Inflammatory macrophage treated with lipopolysaccharide for 4 hours (primary cell): ENCODE measurements at places on chromosomes 6 and 20.

DNA sequence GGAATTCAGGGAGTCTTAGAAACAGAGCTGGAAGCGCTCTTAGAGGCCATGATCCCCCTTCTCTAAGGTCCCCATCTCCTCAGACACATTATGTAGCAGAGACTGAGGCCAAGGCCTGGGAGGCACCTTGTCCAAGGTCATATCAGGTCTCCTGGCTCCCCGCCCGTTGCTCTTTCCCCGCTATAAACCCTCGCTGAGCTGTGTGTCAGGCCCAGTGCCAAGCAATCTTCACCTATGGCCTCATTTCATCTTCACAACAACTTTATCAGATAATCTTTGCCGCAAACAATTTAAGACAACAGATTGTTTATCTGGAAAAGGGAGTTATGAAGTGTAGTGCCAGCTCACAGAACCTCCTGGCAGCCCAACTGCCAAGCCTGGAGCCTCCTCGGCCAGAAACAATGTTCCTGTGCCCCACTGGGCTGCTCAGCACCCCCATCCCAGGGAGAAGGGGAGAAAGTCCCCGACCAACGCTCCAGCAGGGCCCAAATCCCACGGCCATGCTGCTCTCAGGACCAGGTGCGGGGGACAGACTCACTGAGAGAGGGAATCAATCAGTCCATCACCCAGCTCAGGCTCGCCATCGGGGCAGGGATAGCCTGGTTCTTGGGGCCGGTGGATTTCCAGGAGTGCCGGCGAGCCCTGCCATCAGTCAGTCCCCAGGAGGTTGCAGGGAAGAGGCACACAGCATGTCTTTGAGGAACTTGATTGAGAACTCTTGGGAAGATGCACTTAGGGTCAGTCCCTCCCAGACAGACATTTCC, 16.9 kb upstream of the FANCE start:
- DNase-seq: no peak

- DNase-seq: no peak
Measured at GRCh38 chr6:151617539-151617938, 123.7 kb downstream of the CCDC170 start.

DNA sequence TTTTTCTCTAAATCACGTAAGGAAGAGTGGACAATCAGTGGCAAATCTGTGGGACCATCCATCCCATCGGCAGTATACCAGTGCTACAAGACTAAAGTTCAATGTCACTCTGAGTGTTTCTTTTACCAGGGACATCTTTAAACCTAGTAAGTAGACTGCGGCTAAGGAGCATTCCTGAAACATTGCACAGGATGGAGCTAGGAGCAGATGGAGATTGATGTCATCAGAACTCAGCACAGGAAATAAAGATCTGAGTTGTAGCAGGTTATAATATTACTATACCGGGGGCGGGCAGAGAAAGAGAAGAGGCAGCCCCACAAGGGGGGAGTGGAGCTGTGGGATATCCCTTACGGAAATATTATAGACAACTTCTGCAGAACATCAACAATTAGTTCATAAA, 162.1 kb downstream of the MTFR2 start:
- DNase-seq: no peak

- peak; percentile 81 for DNase-seq
Measured at GRCh38 chr6:107064579-107065065, 36.6 kb downstream of the MTRES1 start.

GRCh38 chr6:14207448-14207847, 89.9 kb downstream of the CD83 start:
- DNase-seq: no peak

- no peak for DNase-seq
Measured at GRCh38 chr6:9225441-9225871, 790.1 kb upstream of the SLC35B3 start.

DNA sequence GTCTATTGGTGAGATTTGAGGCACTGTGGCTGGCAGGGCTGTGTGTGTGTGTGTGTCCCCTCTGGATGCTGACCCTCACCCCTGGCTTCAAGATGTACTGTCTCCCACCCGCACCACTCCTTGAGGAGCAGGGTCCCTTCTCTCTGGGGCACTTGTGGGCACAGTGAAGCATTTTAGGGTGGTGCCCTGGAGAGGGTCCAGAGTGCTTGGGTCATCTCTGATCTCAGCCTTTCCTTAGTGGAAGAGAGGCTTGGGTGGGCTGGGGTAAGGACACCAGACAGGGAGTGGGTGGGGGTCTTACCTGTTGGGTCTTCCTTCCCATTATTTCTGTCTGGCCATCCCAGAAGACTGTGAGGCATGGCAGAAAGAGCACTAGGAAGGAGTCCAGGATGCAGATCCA, 66.1 kb downstream of the EFCAB8 start:
- no peak for DNase-seq

- peak; percentile 97 for DNase-seq
Measured at GRCh38 chr6:89350281-89350966, 2.1 kb downstream of the UBE2J1 start.

- no peak for DNase-seq
Measured at GRCh38 chr6:119348748-119349360, 707 bp downstream of the MAN1A1 start.

- no peak for DNase-seq
Measured at GRCh38 chr6:28864326-28864923, 59.4 kb downstream of the TRIM27 start.

DNA sequence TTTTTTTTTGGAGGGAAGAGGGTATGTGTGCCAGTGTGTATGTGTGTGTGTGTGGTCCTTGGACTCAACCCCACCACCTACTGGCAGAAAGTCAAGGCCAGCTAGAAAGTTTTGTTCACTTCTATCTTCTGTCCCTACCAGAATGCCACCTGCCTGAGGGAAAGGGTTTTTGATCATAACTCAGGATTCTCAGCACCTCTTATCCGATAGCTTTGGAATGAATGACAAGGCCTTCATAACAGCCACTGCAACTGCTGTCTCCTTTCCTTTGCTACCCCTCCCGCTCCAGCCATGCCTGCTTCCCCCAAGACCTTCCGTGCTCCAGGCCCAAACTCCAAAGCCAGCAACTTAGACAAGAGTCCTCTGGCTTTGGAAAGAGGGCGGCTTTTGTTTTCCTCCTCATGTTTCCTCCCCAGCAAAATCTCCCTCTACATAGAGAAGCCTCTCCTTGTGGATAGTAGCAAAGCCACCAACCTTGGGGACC, 18.7 kb downstream of the BTN3A1 start:
- DNase-seq: peak; percentile 40

GRCh38 chr6:78435671-78436070, 431.7 kb upstream of the IRAK1BP1 start:
- DNase-seq: no peak

GRCh38 chr20:46683939-46684750, 5.1 kb downstream of the TP53RK start:
- DNase-seq: no peak

DNA sequence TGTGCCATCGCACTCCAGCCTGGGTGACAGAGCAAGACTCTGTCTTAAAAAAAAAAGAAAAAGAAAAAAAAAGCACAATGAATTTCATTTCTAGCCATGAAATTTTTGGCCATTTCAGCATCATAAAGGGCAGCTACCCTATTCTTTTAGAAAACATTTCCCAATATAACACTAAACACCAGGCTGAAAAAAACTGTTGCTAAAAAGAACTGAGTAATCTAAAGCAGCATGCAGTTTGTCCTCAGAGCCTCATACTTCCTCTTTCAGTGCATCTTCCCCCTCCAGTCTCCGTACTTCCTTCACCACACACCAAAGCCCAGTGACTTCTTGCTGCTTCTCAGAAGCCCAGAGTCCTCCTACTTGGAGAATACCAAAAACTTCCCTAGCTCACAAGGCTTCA, 5.6 kb upstream of the IFNGR1 start:
- DNase-seq: peak; percentile 98

GRCh38 chr6:15783484-15783883, 120.7 kb upstream of the DTNBP1 start:
- DNase-seq: no peak

- no peak for DNase-seq
Measured at GRCh38 chr20:63518946-63519667, 1.5 kb upstream of the PPDPF start.

DNA sequence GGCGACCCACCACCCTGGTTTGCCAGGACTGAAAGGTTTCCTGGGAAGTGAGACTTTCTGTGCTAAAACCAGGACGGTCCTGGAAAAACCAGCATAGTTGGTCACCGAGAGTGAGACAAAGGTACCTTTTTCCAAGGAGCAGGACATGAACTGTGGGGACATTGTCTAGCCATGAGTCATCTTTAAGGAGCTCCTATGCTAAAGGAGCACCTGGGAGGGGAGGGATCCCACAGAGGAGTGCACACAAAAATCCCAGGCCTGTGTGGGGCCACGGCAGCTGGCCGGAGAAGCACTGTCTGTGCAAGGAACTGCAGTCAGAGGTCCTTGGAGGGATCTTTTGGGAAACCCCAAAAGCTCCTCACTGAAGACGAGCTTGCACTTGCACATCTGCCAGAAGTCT, 109.1 kb upstream of the PLEKHG1 start:
- DNase-seq: no peak
